Activated naive CD8-positive, alpha-beta T cell treated with anti-CD3 and anti-CD28 coated beads for 36 hours (primary cell): ENCODE measurements at places on chromosomes 16 and 17. TPM values are rescaled to one million over a fixed set of nuclear protein-coding genes. Genes with fewer than 3 reads are reported as not detected.
A peak's percentile ranks its signal among the peaks of the same experiment; 100 is the strongest.

DNA sequence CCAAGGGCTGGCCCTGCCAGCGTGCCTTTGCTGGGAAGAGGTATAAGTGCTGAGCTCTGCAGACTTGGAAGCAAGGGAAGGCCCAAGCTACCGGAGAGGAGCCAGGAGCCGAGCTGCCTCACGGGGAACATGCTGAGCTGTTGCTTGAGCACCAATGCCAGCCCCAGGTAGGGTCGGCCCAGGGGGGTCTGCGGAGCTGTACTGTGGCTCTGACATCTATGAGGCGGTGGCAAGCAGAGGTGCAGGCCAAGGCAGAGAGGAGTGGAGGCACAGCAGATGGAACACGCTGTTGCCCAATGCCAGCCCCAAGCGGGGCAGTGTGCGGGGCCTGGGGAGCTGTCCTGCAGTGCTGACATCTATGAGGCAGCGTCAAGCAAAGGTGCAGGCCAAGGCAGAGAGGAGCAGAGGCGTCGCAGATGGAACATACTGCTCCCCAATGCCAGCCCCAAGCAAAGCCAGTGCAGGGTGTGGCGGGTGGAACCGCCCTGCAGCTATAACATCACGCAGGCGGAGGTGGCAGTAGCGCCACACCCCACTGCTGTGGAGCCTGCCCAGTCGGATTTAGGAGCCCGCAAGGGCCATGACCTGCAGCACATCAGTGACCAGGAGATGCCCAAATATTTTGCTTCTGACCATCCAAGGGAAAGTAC is 10.0 kb downstream of the GGA2 start:
- DNase-seq = no peak

- DNase-seq = no peak
Measured at GRCh38 chr16:89369266-89369895, 121.0 kb downstream of the ANKRD11 start.

DNA sequence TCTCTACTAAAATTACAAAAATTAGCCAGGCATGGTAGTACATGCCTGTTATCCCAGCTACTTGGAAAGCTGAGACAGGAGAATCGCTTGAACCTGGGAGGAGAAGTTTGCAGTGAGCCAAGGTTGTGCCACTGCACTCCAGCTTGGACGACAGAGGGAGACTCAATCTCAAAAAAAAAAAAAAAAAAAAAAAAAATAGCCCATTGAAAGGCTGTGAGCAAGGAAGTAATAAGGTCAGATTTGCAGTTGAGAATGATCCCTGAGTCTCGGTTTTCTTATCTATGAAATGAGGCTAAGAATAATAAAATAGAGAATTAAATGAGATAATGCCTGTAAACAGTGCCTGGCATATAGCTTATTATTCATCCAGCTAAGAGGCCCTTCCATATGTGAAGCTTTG is 1.3 kb upstream of the PDK2 start:
- no peak for DNase-seq

GRCh38 chr17:60356940-60357339 is 35.0 kb downstream of the USP32 start:
- DNase-seq = no peak

DNA sequence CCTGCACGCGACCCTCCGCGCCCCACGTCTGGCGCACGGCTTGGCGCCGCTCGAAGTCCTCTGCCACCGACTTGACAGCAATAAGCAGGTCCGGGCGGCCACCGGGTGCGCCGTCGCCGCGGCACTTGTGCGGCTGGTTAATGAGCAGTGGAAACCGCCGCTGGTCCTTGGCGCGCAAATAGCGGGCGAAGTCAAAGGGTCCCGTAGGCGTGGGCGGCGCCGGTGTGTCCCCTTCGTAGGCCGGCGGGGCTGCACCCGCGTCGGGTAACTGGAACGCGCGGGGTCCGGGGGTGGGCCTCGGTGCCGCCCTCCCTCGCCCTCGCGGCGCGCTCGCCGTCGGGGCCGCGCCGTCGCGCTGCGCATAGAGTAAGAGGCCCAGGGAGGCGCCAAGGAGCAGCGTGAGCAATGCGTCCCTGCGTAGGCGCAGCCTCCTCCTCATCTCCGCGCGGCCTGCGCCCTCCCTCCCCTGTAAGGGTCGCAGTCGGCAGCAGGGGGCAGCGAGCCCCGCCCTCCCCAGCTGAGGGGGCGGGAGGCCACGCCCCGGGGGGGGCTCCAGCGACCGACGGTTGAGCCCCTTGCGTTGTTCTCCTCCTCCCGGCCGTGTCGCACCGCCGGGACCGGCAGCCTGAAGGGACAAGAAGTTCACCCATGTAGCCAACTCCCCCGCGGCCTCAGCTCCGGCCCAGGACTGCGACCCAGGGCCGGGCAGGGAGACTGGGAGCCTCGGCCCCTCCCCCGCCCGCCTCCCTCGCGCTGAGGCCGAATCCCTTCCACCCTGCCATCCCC is 558 bp downstream of the B3GNT9 start:
- peak; percentile 71 for DNase-seq

DNA sequence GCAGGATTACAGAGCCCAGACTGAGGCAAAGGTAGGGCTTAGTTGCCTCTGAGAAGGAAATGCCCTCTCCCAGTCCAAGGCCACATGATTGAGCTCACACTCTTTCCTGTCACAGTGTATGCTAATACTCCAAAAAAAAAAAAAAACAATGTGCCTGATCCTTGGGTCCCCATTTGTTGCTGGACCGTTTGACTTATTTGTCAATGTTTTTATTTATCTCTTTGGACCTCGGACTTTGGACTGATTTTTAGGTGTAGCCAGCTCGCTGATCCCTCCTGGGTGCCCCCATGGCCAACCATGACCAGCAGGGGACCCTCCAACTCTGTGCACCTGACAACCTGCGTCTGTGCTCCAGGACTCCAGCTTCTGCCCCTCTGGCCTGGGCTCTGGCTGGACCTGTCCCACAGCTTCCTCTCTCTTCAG is 622 bp upstream of the CCL16 start:
- no peak for DNase-seq

- DNase-seq = no peak
Measured at GRCh38 chr16:20308801-20309590, 18.3 kb downstream of the GP2 start.

DNA sequence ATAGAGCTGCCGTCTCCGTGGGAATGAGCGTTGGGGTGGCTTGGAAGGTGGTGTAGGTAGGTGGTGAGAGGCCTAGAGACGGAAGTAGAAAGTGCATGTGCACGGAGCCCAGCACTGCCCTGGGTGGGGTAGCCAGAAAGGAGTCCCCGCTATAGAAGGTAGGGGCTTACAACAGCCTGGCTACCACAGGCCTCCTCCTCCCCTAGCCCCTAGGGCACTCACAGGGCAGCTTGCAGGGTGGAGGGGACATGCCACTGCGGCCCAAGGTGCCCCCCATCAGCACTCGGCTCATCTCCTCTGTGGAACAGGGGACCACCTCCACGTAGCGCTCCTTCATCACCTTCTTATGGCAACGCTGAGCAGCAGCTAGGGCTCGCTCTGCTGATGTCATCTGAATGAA is 5.0 kb downstream of the ESRP2 start:
- no peak for DNase-seq

DNA sequence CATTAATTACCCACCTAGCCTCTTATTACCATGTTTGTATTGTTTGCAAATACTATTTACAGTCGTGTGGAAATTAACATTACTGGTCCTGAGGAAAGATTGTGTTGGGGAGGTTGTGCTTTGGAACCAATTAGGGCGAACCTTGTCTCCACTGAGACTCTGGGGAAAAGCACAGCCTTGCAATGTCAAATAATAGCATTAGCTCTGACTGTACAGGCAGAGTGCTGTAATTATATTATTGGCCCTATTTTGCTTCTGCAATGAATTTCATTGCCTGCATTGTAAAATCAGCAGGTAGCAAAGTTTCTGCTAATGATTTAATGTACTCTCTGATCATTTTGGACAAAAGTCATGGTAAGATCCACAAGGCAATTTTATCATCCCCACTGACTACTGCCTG is 97.0 kb downstream of the WWOX start:
- no peak for DNase-seq

DNA sequence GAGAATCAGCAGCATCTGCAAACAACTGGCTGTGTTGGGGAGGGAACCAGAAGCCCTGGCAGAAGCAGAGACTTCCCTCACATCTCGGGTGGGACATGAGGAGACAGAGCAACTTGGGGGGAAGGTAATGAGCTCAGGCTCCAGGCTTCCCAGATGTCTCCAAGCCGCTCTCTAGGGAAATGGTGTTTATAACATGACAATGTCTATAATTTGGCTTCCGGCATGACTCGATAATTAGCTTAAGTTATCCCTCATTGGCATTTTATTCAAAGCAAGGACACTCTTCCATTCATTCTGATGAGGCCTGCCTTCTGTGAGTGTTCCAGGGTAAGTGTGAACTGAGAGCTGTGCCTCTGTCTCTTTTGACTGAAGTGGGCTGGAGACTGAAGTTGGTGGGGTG is 14.7 kb upstream of the MLLT6 start:
- DNase-seq = no peak

DNA sequence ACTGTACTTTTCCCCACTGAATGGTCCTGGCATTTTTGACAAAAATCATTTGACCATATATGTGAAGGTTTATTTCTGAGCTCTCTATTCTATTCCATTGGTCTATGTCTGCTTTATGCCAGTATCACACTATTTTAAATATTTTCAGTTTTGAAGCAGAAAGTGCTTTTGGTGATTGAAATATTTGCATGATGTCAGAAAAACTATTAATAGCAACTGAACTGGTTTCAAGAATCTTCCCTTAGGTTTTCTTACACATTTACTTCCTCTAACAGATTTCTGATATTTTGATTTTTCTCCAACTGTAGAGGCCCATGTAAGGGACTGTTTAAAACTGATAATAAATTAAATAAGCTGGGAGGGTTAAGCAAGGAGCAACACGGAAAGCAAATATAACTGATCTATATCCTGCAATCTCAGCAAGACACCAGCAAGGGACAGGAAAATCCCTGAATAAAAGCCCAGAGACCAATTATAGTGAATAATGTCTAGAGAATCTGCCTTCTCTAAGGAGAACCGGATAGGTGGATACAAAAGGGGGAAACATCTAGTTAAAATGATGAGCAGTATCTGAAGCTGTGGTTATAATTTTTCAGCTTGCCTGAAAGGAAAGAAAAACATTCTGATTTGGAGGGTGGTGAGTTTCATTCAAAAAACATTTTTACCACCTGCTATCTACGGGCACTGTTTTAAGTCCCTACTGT is 80.9 kb upstream of the STAC2 start:
- DNase-seq = no peak

GRCh38 chr17:15483431-15483830 is 16.0 kb upstream of the CDRT4 start:
- no peak for DNase-seq

DNA sequence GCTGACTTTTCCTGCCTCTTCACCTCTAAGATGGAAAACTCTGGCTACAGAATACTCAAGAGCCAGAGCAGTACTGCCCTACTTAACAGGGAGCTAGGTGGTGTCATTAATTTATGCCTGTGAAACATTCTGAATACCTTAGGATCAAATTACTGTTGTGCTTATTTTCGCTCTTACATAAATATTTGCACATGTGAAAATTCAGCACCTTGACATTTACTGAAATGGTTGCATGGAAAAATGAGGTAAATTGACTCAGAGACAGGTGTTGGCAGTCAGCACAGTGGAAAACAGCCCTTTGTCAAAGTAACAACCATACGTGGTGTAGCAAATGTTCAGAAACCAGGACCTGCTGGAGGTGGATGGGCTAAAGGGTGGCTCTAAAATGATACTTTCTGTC is 193.6 kb downstream of the CDH8 start:
- no peak for DNase-seq

DNA sequence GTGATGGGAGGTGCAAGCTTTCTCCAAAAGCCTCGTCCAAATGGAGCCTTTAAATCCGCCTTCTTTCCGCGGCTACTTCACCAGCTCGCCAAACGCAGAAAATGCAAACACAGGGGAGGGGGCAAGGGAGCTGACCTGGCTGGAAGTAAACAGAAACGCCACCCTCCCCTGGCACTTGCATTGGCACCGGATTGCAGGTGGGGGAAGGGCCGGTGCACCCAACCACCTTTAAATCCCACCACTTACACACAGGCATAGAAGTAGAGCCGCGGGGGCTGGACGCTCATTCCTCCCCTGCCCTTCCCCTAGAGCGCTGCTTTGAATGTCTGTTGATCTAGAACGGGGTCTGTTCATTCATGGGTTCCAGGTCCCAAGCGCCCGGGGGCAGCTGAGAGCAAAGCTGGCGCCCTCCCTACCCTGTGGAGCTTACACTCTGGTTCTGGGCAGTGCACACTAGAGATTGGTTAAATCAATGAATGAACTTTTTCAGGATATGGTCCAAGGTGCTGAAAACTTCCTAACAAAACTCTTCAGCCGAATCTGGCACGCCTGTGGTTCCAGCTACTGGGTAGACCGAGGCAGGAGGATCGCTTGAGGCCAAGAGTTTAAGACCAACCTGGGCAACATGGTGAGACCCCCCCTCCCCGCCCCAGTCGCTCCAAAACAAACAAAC is 920 bp upstream of the ZCCHC14 start:
- no peak for DNase-seq

- DNase-seq = no peak
Measured at GRCh38 chr17:64635647-64636305, 26.3 kb downstream of the SMURF2 start.

- no peak for DNase-seq
Measured at GRCh38 chr17:8117980-8118768, at the start of gene ALOXE3. Gene ALOXE3, minus strand, starts transcription at chr17:8118514. Its CDS starts 524 bp downstream, at chr17:8117990.

GRCh38 chr17:46135879-46136563 is 57.2 kb downstream of the KANSL1 start:
- DNase-seq = no peak

DNA sequence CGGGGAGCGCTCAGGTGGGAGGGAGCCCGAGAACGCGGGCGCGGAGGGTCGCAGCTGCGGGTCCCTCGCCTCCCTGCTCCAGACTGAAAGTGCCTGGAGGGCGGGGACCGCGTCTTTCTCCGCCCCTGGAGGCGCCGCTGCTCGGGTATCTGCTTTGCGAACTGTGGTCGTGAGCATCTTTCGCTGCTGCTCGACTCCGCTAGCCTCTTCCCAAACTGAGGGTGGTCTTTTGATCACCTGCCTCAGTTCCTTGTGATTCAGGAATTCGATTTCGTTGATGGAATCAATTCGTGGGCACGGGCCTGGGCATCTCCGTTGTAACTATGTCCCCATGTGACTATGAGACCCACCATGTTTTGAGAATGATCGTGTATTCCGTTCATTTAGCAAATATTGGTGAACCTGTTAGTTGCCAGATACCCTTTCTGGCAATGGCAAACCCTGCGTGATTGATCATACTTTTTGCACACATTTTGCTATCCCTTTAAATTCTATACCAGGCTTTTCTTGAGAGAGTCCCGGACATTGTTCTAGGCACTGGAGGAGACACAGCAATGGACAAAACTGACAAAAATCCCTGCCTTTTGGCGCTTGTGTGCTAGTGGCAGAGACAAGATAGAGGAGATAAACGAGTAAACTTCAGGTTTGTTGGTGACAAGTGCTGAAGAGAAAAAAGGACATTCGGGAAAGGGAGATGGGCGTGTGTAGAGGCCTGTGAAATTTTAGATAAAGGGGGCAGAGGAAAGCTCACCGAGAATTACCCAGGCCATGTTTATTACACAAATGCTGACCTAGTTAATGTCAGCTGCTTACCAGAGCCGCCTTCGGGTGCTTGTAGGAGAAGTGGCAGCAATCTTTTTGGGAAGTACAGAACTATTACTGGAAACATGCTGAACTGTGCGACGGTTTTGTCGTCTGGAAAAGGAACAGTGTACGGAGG is 948 bp downstream of the UTP18 start:
- DNase-seq = no peak

CLEC10A gene
- not detected for total RNA-seq

SETD1A gene
- 31.7 TPM for total RNA-seq

CTRL gene
- 6.8 TPM for total RNA-seq

PSMD7 gene
- 135 TPM for total RNA-seq

METTL23 gene
- 30.0 TPM for total RNA-seq

TBC1D3D gene
- total RNA-seq = 0.58 TPM

SPAG5 gene
- total RNA-seq = 122 TPM

TOP2A gene
- 244 TPM for total RNA-seq

HIGD1B gene
- not detected for total RNA-seq

KRT40 gene
- not detected for total RNA-seq
